Hematopoietic multipotent progenitor cell treated with erythropoietin and hydrocortisone succinate and interleukin-3 and kit ligand, for 4 days (in vitro differentiated cells): ENCODE measurements at places on chromosomes 2 and 18.

DNA sequence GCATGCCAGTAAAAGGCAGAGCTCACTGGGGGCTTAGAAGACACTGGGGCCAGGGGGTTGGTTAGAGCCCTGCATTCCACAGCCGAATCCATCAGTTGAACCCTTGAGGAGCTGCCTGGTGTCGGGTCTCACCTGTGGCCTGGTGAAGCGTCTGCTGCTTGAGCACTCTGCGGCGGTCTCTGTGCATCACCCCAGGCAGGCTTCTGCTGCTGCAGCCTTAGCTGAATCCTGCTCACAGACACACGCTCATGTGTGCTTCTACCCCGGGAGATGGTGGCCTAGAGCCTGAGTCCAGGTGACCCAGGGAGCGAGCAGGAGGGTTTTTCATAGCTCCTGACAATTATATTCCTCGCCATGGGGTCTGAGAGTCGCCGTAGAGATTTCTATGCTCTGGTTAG is 192.1 kb downstream of the MGAT5 start:
- DNase-seq: no peak

DNA sequence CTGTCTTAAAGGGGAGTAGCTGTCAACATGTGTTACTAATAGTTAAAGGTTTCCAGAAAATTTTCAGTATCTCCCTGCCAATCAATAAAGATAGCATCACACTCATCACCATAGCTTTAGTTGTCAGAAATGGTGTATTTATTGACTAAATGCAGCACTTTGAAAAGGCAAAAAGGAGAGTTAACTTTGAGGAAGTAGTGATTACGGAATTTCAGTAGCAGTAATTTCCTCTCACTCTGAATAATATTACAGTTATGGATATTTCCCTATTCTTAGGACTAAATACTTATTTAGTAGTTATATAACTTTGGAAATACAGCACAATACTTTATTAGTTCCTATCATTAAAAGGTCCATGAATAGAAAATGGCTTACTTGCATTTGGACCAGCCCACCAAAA is 250.5 kb downstream of the CAMKMT start:
- peak; percentile 5 for DNase-seq

- no peak for DNase-seq
Measured at GRCh38 chr2:30491225-30491624, 44.2 kb downstream of the LCLAT1 start.

- DNase-seq: no peak
Measured at GRCh38 chr2:136342138-136342537, 224.2 kb upstream of the CXCR4 start.

DNA sequence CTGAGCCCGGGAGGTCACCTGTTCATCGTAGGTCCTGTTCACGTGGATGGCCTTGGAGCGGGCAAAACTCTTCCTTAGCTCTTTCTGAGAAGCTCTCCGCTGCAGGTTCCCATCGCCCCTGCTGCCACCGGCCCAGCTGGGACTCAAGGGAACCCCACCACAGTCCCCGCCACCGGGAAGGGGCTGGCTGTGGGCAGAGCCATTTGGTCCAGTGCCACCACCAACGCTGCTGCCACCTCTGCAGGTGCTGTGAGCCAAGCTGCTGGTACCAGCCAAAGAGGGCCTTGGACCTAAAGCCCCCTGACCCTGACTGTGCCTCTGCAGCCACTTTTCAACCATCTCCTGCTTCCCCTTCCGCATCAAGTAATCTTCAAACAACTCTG is 586 bp downstream of the PDE11A start:
- DNase-seq: no peak

- DNase-seq: peak; percentile 5
Measured at GRCh38 chr2:183207110-183207509, 82.9 kb downstream of the NUP35 start.

GRCh38 chr2:208249296-208249695 is 5.6 kb downstream of the IDH1 start:
- no peak for DNase-seq

- DNase-seq: no peak
Measured at GRCh38 chr18:35671966-35672603, 90.5 kb downstream of the GALNT1 start.

GRCh38 chr2:64399521-64399920 is 54.4 kb upstream of the LGALSL start:
- DNase-seq: no peak
